ENCODE measurements at places on chromosomes 1 and 21. TPM values are rescaled to one million over a fixed set of nuclear protein-coding genes. Genes with fewer than 3 reads are reported as not detected.

TBX19 gene
- 0.94 TPM for total RNA-seq

S100A4 gene
- total RNA-seq = 2.6 TPM

MIXL1 gene
- total RNA-seq = 0.06 TPM

CELSR2 gene
- 0.16 TPM for total RNA-seq

MARK1 gene
- total RNA-seq = 0.32 TPM
